ENCODE measurements at places on chromosomes 7 and 10.
A peak's percentile ranks its signal among the peaks of the same experiment; 100 is the strongest.

GRCh38 chr10:63583909-63584724, 62.9 kb downstream of the REEP3 start:
- no peak for DNase-seq

- DNase-seq, result no peak
These were observed 93.8 kb upstream of the SMNDC1 start for GRCh38 chr10:110398419-110399105.

GRCh38 chr7:157087646-157088045, 51.1 kb upstream of the UBE3C start:
- no peak for DNase-seq

GRCh38 chr7:19392246-19392645, 247.0 kb upstream of the FERD3L start:
- DNase-seq, result no peak

DNA sequence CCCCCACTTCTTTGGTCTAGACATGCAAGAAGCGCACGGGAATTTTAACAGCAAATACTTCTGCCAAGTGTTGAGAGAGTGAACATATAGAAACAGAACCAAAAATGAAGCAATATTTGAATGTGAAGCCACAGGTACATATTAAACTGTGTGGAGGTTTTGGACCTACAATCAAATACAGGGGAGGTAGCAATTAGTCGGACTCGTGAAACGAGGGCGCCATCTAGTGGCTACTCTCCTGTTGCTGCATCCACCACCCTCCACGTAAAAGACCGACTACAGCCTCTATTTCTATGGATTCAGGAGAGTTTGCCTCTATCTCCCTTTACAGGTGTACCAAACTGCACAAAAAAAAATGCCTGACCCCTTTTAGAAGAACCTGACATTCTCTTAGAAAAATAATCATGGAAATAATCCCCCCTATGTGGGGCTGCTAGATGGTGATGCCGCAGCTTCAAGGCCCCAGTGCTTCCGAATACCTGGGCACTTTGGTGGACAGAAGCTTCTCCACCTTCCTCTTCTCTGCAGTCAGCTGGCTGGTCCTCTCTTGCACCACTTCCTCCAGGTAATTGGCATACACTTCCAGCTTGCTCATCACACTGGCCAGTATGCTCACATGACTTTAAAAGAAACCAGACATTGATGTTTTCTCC, 31.7 kb downstream of the TECTB start:
- peak; percentile 75 for DNase-seq

GRCh38 chr7:88146616-88147015, 73.2 kb downstream of the SRI start:
- no peak for DNase-seq

DNA sequence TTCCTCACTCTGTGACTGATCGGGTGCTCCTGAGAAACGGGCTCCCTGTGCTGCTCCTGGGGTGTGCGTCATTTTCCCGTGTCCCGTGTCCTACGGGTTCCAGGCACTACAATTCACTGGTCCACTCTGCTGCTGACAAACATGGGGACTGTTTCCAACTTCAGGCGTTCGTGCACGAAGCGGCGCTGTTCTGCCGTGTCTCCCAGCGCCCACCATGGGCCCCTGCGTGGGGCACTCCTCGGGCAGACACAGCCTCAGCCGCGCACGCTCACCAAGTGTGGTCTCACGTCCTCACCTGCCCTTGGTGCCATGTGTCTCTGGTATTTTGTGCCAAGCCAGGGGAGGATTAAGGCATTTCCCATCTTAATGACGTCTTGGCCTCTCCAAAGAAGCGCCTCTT, 19.0 kb downstream of the GPR146 start:
- no peak for DNase-seq

DNA sequence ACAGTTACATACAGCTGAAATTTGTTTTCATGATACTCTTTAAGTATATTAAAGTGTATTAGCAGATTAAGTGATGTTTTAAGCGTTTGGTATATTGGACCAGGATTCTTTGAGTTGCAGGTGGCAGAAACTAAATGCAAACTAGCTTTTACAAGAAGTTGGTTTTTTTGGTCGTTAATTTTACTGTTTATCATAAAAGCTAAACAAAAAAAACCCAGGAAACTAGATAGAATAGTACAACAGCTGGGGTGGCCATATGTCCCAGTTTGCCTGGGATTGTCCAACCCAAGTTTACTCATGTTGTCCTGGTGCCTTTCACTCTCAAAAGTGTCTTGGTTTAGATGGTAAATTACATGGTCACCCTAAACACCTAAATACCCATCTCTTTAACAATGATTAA, 108.7 kb downstream of the PHTF2 start:
- DNase-seq, result no peak

DNA sequence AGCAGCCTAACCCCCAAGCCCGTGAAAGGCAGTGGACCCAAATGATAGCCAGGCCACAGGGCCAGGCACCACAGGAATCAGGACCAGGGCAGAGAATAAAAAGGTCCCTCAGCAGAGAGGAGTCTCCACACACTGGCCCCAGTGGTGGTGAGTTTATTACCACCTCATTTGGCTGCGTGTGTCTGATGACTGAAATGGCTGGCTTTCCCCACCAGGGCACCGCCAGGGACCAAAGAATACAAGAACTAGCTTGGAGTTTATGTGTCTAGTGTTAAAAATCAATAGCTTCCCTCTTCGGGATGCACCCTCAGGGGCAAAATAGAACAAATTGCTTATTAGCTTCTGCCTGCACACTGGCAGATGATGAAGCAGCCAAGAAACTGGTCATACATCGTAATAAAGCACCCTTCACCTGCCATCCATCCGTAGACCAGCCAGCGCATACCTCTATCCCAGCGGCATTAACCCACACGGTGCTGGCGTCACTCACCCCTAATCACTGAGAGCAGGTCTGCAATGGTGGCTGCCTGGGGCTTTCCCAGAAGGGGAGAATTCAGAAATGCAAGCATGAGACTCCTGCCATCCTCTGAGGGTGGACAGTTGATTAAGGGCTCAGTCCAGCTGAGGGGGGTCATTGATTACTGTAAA, 223.7 kb upstream of the ZMIZ1 start:
- DNase-seq, result no peak

GRCh38 chr7:91239772-91240171, 24.5 kb upstream of the FZD1 start:
- DNase-seq, result no peak

DNA sequence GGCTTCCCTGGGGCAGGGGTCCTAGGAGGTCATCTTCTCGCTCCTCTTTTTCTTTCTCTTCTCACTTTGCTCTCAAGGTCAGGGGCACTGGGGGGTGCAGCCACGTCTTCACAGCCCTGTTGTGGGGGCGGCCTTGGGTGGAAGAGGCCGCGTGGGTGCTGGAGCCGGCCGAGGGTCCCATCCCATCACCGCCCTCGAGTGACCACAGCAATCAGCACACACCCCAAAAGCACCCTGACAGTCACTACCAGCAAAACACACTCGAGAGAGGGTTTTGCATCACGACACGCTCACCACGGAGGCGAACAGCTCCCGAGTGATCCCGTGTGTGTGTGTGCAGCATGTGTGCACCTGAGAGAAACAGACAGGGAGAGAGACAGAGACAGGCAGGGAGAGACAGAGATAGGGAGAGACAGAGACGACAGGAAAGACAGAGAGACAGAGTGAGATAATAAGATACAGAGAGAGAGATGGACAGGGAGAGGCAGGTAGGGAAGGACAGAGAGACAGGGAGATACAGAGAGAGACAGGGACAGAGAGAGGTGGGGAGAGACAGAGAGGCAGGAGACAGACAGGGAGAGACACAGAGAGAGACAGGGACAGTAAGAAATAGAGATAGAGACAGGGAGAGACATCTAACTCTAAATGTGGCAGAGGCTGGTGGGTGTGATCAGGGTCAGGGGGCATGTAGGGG, 100.9 kb downstream of the WDR37 start:
- DNase-seq, result peak; percentile 11

DNA sequence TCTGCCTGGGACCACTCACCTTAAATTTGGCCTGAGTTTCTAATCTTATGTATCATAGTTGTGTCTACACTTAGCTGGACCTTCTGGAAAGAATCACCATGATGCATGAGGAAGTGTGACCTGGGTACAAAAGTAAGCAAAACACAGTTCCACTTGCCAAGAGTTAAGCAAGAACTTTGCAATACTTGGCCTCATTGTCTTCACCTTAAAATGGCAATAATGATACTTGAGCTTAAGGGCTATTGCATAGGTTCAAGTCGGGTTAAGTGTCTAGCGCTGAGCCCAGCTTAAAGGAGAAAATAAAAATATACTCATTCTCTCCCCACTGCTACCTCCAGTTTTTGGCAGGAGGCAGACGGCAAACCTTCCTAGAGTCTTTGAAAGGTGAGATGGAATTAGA, 133.9 kb upstream of the BMPER start:
- no peak for DNase-seq

DNA sequence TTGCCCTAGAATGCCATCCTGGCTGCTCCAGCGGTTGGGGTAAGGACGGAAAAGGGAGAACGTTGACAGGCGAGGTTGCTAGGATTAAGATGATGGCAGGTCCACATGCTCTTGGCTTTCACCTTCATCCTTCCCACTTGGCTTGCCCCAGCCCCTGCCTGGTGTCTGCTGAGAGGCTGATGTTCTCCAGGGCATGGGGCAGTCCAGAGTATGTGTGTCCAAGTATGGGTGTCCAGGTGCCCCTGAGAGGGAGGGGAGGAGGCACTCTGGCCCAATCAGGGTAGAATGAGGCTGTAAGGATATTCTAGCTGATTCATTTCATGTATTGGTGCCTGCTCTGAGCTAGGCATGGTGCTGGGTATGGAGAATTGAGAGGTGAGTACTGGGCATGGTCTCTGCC, 12.6 kb downstream of the NEURL1 start:
- no peak for DNase-seq

GRCh38 chr7:2508327-2509215, 11.0 kb upstream of the LFNG start:
- DNase-seq, result peak; percentile 63

DNA sequence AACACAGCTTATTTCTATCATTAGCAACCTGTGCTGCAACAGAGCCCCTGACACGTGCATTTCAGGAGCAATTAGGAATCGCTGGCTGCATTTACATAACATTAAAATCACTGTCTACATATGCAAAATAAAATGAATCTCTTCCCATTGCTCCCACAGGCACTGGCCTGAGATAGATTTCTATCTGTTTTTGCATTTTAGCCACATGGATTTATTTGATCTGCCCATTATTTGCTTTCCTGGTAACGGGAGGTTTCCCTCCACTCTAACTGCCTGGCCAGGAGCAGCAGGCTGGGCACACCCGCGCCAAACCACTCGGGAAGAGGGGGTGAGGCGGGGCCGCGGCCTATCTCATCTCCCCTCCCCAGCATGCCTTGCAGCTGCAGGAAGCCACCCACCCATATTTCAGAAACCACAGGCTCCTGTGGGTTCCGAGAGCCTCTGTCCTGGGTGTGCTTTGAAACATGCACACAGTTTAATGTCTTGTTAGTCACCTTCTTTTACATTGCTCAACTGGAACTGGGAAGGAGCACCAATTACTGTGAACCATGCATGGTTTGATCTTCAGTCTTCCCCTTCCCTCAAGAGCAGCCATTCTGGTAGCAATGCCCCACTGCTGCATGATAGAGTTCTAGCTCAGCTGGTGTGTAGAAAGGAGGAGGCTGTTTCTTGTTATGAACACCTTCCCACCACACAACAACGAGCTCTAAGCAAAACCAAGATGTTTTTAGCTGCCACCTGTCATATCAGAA, 37.7 kb upstream of the IKZF1 start:
- DNase-seq, result peak; percentile 69

GRCh38 chr7:107693396-107693795, 32.8 kb downstream of the SLC26A4 start:
- DNase-seq, result no peak

- DNase-seq, result no peak
These were observed 717.1 kb downstream of the GRID1 start for GRCh38 chr10:85649461-85649860.

GRCh38 chr7:111931016-111931517, 275.1 kb downstream of the DOCK4 start:
- DNase-seq, result no peak

GRCh38 chr10:26861205-26861998, 644 bp upstream of the ABI1 start:
- DNase-seq, result no peak

DNA sequence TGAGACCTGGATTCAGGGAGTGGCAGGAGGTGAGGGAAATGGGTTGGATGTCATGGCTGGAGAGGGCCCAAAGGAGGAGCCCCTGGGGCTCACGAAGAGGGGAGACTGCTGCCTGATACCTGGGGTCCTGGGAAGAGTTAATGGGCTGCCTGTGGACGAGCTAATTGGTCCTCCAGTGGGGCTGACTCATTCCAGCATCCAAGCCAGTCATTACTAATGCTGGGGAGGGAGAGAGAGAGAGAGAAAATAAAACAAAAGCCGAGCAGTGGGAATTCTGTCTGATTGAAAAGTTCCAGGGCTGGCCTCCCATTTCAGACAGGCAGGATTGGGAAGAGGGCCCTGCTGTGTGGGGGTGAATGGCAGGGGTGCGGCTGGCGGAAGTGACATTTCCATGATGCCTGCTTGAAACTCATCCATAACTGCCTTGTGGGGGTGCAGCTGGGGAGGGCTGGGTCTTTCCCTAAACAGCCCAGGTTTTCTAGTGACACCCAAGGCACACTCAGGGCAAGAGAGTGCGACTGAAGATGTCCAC, 297.8 kb downstream of the RPS24 start:
- DNase-seq, result no peak

DNA sequence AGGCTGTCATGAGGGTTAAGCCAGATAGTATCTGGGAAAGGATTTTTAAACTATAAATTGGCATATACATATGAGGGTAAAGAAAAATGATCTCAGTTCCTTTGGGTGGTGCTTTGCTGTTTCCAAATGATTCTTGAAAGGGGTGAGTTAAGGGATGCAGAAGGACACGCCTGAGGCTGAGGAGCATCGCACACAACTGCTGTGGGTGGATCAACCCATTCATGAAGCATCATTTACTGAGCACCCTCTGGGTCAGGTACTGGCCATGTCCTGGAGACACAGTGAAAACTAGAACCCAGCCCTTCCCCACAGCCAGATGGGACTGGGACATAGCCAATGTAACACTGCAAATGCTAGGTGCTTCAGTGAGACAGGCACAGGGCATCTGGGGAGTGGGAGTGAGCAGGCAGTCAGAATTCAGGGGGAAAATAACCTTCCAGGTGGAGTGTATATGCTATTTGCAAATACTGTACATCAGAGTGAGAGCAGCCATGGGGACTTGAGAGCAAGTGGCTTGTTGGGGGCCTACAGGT, 112.1 kb downstream of the WDFY4 start:
- no peak for DNase-seq

GRCh38 chr10:50333872-50334271, 82.6 kb upstream of the ASAH2 start:
- DNase-seq, result no peak

- no peak for DNase-seq
These were observed 50.7 kb upstream of the CABCOCO1 start for GRCh38 chr10:61612009-61612408.

DNA sequence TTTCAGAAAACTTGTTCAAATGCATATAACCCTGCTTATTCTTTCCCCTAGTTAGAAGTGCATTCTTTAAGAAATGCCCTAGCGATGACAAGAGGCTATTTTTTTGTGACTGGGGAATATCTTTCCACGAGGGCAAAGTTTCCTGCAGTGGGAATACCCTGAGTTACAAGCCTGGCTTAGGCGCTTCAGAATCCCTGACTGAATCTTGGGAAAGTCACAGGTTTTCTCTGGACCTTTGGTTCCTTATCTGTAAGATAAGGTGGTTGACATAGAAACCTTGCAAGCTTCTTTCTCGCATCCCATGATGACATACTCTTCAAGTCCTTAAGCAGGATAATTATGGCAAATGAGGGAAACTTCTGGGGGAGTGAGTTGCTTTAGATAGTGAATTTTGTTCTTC, 80.5 kb upstream of the FZD8 start:
- no peak for DNase-seq

GRCh38 chr7:55086413-55087201, 67.8 kb downstream of the EGFR start:
- DNase-seq, result no peak

GRCh38 chr10:103493916-103494877, 692 bp downstream of the NEURL1 start:
- DNase-seq, result peak; percentile 38

All from activated CD4-positive, CD25-positive, alpha-beta regulatory T cell treated with anti-CD3 and anti-CD28 coated beads, Interleukin-2, amount 50 U/mL, for 72 hours (primary cell).